ENCODE measurements at places on chromosomes 7 and 10.

GRCh38 chr7:93374345-93374940 lies 142.3 kb downstream of the VPS50 start:
- DNase-seq = no peak

DNA sequence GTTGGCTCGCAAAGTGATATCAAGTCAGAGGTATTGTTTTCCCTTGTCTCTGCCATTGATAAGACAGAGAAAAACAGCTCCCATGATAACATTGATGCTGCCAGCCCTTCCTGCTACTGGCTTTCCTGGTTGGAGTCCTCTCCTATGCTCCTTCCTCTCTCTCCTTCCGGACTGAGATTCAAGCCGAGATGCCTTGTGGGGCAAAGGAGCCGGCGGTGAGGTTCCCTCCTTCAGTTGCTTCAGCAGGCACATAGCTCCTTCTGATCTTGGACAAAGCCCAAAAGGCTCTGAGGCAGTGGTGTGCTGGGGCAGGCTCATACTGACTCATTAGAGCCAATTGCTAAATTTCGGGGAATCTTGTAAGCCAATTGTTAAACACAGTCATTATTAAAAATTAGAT lies 8.8 kb upstream of the ZCCHC24 start:
- DNase-seq = no peak

- no peak for DNase-seq
Measured at GRCh38 chr10:28127881-28128280, 129.0 kb upstream of the ODAD2 start.

DNA sequence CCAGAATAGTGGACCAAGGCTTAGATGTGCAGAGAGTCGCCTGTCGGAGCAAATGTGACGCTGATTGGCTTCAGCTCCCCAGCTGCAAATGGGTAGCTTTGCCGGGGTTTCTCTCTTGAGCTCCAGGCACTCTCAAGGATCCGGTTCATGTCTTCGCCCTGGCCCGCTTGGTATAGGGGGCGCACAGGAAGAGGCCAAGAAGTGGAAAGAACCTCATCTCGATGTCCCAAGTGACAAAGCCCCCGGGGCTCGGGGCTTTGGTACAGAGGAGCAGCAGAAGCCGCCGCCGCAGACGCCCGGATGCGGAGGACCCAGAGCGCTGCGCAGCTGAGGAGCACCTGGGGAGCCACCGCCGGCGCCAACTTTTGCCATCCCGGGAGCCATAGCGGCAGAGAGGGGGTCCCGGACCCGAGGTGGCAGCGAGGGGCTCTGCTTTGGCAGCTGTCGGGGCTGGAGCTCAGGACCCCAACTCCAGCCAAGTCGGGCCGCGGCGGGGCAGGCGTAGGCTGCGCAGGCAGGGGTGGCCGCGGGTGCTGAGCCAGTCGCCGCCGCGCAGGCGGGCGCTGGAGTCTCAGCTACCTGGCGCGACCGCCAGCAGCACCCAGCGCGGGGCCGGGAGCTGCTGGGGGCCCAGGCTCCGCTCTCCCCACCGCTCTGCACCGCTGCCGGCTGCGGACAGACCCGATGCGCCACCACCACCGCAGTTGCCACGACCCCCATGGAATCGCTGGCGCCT lies 466.6 kb downstream of the XPNPEP1 start:
- DNase-seq = no peak

DNA sequence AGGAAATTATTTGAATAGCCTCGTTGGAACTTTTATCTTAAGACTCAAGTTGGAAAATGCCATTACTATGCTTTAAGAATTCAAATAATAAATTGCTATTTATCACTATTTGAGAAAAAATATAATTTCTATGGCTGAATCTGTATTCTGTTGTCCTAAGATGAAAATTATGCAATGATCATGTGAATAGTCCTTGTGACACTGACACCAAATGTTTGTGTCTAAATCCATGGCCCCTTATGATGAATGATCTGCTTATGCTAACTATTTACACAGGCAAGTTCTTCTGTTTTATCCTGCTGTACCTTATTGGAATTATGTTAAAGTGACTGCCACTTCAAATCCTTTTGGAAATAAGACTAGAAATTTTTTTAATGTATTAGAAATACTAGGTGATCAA lies 208.7 kb downstream of the DOCK4 start:
- no peak for DNase-seq

DNA sequence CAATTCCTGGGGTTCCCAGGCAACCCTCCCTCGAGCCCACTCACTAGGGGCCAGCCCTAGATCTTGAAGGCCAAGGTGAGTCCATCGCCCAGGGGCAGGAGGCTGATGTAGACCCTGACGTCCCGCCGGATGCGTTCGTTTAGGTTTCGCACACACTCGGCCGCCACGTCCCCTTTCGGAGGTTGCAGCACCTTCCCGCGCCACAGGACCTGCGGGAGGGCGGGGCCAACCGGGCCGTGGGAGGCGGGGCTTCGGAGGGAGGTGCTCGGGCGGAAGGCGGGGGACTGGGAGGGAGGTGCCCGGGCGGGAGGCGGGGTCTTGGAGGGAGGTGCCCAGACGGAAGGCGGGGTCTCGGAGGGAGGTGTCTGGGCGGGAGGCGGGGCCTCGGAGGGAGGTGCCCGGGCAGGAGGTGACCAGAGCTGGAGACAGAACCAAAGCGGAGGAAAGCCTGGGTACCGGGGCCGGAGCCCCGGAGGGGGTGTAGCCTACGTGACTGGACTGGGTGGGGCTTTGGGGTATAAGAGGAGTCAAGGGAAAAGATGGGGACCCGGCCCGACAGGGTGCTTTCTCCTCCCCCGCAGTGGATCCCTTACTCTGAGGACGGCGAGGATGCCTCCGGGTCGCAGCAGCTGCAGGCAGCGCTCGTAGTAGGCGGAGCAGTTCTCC lies 1.6 kb downstream of the COMTD1 start:
- peak; percentile 96 for DNase-seq

- no peak for DNase-seq
Measured at GRCh38 chr10:27391916-27392315, 112.2 kb upstream of the RAB18 start.

GRCh38 chr7:55898287-55898686 lies 11.0 kb downstream of the ZNF713 start:
- no peak for DNase-seq

- no peak for DNase-seq
Measured at GRCh38 chr7:12759151-12759550, 71.7 kb downstream of the ARL4A start.

DNA sequence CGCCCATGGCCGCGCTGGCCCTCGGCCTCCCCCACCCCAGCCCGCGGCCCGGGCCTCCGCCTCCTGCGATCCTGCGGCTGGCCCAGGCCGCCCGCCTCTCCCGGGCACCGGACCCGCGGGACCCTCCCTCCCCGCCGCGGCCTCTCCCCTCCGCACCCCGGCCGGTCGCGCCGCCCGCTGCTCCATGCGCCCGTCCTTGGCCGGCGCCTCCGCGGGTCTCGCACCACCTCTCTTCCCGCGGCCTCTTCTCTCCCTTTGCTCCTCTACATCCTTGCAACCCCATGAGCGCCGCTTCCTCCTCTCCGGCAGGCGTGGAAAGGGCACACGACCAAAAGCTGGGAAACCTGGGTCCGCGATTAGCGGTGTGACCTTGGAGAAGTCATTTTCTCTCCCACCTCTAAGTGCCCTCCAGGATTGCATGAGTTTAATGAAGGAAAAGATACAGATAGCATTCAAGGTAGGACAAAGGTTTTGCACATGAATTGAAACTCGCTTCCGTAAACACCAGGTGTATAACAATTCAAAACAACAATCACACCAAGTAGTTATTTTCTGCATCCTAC lies 448 bp upstream of the SRPK2 start:
- DNase-seq = no peak

GRCh38 chr10:15163253-15163828 lies 5.2 kb downstream of the NMT2 start:
- no peak for DNase-seq

DNA sequence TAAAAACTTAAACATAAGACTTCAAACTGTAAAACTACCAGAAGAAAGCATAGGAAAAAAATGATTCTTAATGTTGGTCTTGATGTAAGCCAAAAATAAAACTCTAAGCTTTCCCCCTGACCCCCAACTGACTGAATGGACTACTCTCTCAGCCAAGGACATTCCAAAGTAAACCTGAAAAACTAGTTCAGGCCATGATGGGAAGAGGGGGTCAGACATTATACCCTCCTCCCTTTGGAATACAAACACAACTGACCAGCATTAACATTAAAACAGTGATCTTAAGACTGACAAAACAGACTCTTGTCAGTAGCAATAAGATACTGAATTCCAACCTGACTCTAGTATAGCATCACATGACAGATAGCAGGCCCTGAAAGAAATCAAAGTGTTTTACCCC lies 13.5 kb upstream of the LRGUK start:
- DNase-seq = no peak

- no peak for DNase-seq
Measured at GRCh38 chr10:77575271-77576006, 62.2 kb downstream of the KCNMA1 start.

GRCh38 chr10:132101529-132101928 lies 35.8 kb downstream of the JAKMIP3 start:
- no peak for DNase-seq

- no peak for DNase-seq
Measured at GRCh38 chr7:38177621-38178003, 433 bp upstream of the STARD3NL start.

DNA sequence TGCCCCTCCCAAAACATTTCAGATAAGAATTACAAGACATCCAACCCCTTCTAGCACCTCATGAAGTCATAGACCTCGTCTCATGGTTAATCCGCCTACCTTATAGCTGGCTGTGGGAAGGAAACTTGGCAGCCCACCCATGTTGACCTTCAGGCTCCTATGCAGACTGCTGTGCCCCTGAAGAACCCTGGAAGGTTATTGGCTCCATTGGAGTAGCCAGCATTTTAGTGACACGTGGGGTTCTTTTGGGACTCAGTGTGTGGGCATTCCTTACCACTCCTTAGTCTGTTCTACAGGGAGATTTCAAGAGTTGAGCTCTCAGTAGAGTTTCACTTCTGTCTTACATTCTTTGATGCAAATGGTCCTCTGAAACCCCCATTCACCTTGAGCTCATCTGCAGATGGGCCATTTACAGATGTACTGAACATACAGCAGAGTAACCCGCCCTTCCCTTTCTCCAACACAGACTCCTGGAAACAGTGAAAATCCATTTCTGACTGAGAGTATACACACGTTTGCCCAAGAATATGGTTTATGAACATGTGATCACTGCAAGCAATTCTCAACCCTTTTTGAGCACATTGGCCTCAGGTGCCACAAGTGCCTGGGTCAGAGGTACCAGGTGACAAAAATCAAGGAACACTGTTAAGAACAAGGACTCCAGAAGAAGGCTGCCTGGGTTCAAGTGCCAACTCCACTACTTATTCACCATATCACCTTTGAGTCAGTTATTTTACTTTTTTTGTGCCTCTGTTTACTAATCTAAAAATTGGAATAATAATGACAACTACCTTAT lies 54.0 kb upstream of the HECW1 start:
- DNase-seq = no peak

DNA sequence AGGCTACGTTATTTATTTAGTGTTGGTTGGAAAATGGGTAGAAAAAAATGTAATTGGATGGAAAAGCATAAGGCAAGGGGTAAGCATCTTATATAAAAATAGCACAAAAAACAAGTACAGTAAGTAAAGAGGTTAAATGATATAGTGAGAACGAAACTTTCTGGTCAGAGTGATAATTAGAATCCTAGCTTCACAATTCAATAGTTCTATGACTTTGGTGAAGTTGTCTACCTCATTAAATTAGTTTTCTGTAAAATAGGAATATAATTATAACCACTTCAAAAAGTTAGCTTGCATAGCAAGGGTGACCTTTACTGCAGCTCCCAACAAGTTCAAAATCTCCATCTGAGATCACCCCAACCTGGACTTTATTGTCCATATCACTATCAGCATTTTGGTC lies 30.8 kb upstream of the TAS2R16 start:
- DNase-seq = no peak

- DNase-seq = no peak
Measured at GRCh38 chr7:106987777-106988176, 56.7 kb upstream of the PRKAR2B start.

DNA sequence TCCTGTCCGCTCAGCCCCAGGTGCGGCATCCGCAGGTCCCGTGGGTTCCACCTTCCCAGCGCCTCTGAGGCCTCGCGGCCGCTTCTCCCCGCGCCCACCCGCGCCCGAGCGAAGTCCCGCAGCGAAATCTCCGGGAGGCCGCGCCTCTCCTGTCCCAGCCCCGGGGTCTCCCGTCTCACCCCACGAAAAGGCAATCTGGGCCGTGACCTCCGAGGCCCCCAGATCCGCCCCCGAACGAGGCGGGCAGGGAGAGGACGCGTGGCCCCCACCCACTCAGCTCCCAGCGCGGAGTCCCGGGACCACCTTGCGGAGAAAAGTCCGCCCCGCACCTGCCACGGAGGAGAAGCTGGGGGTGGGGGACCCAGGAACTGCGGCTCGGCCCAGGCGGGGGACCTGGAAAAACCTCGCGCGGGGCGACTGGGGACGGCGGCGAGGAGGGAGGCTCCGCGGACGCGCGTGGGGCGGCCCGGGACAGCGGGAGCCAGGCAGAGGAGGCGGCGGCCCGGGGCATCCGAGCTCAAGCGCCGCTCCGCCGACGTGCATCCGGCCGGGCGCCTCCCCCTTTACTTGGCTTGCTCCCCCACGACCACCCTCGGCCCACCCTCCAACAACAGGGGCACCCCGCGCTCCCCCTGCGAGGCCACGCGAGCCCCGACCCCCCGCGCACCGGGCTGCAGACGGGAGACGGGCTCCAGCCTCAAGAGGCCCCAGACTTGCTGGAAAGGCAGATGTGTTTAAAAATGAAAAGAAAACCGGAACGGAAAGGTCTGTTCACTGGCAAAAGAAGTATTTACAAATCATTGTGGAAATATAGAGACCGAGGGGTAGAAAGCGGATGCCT lies 33.0 kb upstream of the RNF32 start:
- DNase-seq = no peak

DNA sequence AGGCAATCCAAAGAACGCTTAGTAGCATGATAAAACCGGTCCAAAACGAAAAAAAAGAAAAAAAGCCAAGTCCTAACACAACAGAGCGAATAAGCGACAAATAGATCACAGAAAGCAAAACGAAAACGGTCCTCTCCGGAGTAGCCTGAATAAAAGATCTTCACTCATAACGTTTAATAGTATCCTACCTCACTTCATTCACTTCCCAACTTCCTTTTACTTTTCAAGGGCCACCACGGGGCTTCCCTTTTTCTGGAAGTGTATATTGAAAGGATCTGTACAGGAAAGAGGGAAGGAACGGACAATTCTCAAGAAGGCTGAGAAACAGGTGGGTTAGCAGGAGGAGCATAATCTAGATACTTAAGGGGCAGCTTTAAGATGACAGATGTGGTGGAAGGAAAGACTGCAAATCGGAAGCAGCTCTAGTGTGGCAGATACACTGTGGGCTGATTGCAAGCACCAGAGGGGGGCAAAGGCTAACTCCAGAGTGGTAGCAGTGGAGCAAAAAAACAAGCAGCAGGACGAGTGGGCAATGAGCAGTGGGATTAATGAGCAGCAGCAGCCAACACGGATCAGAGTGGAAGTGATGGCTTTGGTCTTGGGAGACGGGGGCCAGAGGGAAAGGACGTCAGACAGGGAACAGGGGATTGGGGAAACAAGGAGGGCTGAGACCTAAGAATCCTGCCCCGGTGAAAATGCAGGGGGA lies 866 bp downstream of the CNOT4 start:
- DNase-seq = peak; percentile 2

All from stimulated activated CD8-positive, alpha-beta memory T cell treated with anti-CD3 and anti-CD28 coated beads, Interleukin-7, amount 100 ng/mL, for 1 hour (primary cell).